AG04449 (cell line): ENCODE measurements at places on chromosomes 4 and X.

GRCh38 chr4:32393806-32394205 is 1673.6 kb downstream of the PCDH7 start:
- no peak for DNase-seq

GRCh38 chr4:164337219-164337944 is 416.5 kb upstream of the SMIM31 start:
- DNase-seq, result no peak

DNA sequence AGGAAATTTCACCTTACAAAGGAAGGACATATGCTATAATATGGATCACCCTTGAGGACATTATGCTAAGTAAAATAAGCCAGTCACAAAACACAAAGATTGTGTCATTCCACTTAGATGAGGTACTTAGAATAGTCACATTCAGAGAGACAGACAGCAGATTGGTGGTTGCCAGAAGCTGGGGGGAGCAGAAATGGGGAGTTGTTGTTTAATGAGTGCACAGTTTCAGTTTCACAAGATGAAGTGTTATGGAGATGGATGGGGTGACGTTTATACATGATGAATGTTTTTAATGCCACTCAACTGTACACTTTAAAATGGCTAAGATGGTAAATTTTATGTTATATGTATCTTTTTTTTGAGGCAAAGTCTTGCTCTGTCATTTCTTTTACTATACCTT is 14.8 kb upstream of the SPON2 start:
- DNase-seq, result no peak

- DNase-seq, result no peak
These were observed 10.7 kb upstream of the TRO start for GRCh38 chrX:54909941-54910340.

DNA sequence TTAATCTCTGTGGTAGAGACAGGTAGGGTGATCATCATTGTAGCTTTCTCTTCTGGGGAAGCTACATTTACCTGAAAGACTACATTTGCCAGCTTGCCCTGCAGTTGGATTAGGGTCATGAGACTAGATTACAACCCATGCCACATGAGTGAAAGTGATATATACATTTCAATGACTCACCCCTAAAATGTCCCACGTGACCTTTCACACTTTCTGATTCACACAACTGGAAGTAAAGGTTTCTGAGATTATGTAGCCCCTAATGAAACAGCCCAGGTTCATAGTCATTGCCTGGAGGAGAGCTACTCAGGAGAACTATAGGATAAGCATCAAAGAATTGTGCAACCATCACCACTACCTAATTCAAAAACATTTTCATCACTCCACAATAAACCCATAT is 17.8 kb downstream of the PDCL2 start:
- DNase-seq, result no peak

- no peak for DNase-seq
These were observed 7.9 kb downstream of the MFSD8 start for GRCh38 chr4:127957105-127957504.

DNA sequence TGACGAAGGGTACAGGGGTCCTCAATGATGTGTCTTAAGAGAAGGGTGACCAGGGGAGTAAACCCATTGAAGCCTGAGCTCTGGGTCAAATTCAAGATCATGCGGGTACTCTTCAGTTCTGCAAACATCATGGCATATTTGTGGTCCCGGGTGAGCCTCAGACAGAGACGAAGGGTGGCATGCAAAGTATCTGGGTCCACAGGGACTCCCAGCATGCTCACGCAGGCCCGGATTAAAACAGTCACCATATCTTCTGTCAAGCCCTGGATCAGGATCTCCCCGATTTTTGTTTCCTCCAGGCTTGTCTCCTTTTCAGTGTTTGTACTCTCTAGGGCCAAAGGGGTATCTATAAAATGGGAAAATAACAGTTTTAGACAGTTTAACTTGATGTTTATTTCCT is 102.9 kb downstream of the HUWE1 start:
- DNase-seq, result no peak

- DNase-seq, result no peak
These were observed 9.6 kb downstream of the SGMS2 start for GRCh38 chr4:107834241-107834794.

GRCh38 chr4:48044298-48044697 is 27.7 kb downstream of the NIPAL1 start:
- DNase-seq, result no peak

DNA sequence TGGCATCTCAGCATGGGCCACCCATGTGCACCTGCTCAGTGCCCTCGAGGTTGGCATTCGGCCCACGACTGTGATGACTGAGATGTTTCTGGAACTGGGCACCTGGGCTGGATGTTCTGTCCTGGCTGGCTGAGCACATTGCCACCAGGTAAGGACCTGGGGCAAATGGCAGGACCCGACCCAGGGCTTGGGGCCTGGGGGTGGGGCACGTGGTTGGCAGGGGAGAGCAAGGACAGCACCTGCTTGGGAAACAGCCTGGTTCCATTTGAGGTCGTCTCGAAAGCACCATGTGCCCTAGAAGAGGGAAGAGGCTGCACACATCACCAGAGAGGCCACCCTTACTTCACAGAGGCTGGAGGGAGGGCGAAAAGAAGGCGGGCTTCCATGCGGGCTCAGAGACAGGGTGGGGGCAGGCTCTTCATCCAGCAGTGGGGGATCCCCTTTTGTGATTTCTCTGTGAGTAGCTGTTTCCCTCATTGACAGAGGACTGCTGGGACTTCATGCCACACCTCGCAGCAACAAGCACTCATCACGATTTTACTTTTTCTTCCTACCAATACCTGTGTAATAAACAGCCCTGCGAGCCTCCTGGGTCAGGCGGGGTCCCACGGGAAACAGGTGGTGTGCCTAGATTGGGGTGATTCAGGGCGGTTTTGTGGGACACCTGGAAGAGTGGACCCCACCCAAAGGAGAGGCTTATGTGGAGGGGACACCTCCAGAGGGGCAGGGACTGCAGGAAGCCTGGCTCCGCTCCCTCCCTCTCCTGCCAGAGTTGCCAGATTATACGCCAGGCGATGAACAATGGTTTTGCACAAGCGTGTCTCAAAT is 12.0 kb downstream of the TMEM187 start:
- no peak for DNase-seq

DNA sequence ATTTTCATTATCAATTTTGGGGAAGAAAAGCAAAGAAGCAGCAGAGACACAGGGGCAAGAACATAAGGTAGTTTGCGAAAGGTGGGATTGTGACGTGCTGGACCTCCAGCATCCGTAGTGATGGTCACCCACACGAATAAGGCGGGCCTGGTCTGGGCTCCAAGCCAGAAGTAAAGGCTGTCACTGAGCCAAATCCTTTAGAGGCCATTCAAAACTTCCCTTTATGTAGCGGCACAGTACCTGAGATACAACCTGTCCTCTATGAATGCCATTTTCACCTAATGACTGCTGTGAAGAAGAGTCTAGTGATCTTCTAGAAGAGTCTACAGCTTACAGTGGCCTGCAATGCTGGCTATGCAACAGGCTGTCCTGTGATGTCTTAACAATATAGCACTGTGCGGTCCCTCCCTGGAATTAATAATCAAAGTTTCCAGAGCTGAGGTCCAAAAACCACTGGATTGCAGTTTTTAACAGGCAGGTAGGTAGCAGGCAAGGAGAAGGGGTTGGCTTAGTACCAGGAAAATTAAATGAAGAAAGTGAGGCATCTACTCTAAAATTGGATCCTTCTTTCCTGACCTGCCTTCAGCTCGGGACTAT is 56.2 kb downstream of the TRIML1 start:
- DNase-seq, result no peak

GRCh38 chr4:73661646-73662119 is 41.4 kb upstream of the RASSF6 start:
- peak; percentile 96 for DNase-seq

- no peak for DNase-seq
These were observed 1077.3 kb upstream of the ADGRL3 start for GRCh38 chr4:60122820-60123219.

GRCh38 chr4:52595001-52595400 is 64.1 kb downstream of the USP46 start:
- DNase-seq, result no peak

DNA sequence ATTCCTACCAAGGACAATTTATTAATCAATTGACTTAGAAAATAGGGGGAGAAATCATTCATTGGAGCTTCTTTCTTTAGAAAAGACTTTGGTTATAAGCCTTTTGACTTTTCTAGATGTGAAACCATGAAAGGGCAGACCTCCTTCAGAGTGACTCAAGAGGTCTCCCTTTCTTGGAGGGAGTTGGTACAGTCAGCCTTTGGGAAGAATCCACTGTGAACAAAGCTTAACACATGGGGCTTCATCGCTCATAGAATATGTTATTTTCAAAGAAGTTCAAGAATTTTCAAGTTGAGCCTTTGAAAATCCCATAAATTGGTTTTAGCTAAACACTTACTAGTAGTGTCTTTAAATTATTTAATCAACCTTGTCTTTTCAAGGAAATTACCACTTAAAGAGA is 28.0 kb downstream of the RIPPLY1 start:
- DNase-seq, result no peak

GRCh38 chr4:657338-657833 is 16.7 kb downstream of the ATP5ME start:
- DNase-seq, result no peak

- DNase-seq, result peak; percentile 60
These were observed 89.9 kb upstream of the TLR2 start for GRCh38 chr4:153594210-153594609.

GRCh38 chr4:2734612-2735011 is 21.5 kb downstream of the TNIP2 start:
- DNase-seq, result no peak

GRCh38 chr4:158999166-158999682 is 103.7 kb upstream of the RAPGEF2 start:
- DNase-seq, result no peak

DNA sequence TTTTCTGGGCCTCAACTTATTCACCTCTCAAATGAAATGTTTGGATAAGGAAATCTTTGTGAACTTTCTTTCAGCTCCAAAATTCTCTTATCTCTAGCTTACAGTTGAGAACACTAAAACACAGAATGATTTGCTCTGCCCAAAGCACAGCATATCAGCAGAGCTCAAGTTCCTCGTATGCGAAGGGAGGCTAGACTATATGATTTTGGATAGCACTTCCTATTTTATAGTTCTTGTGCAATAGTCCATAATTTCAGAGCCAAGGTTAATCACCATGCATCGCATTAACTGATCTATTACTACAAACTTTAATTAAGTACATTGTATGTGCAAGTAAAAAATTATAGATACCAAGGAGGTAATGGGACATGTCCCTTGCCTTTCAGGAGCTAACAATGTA is 27.0 kb upstream of the KLHL13 start:
- DNase-seq, result no peak

- DNase-seq, result no peak
These were observed 231.2 kb upstream of the HAND2 start for GRCh38 chr4:173761236-173761635.

DNA sequence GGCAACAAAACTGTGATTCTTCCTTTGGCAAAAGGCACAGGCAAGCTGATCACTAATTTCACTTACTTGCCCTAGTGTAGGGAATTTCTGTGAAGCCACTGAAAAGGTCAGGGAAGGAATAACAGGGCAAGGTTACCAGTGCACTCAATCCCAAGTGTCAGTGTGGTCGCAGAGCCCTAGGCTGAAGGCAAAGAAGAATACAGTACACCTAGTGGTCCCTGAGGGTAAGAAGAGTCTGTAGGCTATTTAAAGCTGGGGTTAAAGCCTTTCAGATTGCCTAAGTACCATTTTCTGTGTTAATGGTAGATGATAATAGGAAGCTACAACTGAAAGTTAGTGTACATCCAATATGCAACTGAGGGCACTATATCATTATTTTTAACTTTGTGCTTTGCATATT is 173.6 kb upstream of the NRK start:
- no peak for DNase-seq

- DNase-seq, result no peak
These were observed 73.3 kb upstream of the NALF2 start for GRCh38 chrX:69430785-69431184.

- DNase-seq, result no peak
These were observed 4.1 kb downstream of the ZNF185 start for GRCh38 chrX:152901816-152902501.
